SJSA1 (cell line): ENCODE measurements at places on chromosomes 2 and 18. TPM values are rescaled to one million over a fixed set of nuclear protein-coding genes. Genes with fewer than 3 reads are reported as not detected.
A peak's percentile ranks its signal among the peaks of the same experiment; 100 is the strongest.

ASXL3 gene
- total RNA-seq = not detected in 2 replicates

ACTG2 gene
- total RNA-seq = 78.8 and 135 TPM in 2 replicates

BUB1 gene
- total RNA-seq = 52.8 and 109 TPM in 2 replicates

GPC1 gene
- total RNA-seq = 63.4 and 108 TPM in 2 replicates

MARCHF4 gene
- total RNA-seq = 2.5 and 4.3 TPM in 2 replicates

KCNG2 gene
- not detected in 2 replicates for total RNA-seq

HSBP1L1 gene
- 18.1 and 45.0 TPM in 2 replicates for total RNA-seq

CHAC2 gene
- total RNA-seq = 19.2 and 19.8 TPM in 2 replicates

GRCh38 chr2:34102339-34102738, 503.2 kb upstream of the FAM98A start:
- DNase-seq = peak; percentile 23
- H3K4me3 ChIP-seq = no peak overlapping the region
- H3K27ac ChIP-seq = peak overlapping the region; percentile 31; the same call in 1 of the 2 replicates
- H3K4me1 ChIP-seq = peaks cover 44% of the 10 kb centered on the region

DNA sequence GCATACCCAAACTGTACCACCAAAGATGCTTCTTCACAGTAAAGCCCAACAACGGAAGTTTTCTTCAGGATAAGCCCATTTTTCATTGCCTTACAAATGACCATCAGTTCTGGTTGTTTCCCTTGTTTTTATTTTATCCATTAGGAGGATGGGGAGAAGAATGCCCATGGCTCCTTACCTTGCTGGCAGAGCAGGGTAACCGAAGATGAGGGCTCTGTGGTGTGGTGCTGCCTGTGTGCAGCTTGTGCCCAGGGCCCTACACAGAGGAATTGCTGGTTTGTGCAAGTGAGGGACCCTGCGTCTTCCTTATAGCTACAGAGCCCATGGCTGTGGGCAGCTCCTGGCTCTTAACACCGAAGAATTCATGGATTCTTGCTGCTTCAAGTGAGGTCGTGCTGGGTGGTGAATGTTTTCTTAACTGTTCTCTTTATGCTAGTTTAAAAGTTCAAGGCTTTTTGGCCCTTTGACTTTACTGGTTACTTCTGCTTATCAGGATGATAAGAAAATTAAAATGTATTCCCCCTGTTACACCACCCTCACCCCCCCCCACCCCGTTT, 110.6 kb downstream of the MAP4K4 start:
- H3K27me3 ChIP-seq = no peaks in the 10 kb centered on the region
- no peak for DNase-seq
- no peak overlapping the region for H3K4me3 ChIP-seq
- H3K27ac ChIP-seq = no peak overlapping the region

DNA sequence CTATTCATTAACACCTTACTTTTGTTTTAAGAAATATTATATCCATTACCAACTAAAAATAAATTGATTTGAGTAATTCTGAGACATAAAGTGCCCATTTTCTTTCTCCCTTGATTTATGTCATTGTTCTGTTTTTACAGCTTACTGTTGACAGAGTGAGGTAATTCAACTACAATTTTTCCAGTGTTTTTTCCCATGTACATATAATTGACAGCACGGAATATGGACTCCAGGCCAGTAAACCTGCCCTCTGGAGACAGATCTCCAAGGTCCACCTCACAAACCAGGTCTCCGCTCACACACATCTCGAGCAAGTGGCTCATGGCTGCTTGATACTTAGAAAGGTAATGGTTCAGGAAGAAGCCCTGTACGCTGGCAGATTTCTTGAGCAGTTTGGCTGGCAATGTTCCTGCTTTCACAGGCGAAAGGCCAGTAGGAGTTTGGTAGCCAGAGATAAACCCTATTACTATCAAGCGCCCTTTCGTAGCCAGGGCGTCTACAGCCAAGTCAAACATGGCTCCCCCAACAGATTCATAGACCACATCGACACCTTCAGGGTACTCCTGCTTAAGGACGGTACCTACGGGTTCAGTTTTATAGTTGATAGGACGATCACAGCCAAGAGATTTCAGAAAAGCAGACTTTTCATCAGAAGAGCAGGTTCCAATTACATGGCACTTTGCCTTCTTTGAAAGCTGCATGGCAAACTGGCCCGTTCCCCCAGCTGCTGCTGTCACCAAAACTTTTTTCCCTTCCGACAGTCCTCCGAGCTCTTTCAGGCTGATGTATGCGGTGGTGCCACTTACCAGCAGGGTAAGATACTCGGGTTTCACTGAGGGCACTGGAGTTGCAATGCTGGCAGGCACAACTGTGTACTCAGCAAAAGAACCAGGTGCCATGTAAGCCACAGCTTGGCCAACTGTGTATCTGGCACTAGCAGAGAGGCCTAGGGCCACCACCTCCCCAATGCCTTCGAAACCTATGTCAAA, 7.4 kb downstream of the PTGR3 start:
- H3K36me3 ChIP-seq = peaks cover 33% of the 10 kb centered on the region
- H3K4me1 ChIP-seq = peaks cover 28% of the 10 kb centered on the region
- DNase-seq = no peak
- no peaks in the 10 kb centered on the region for H3K27me3 ChIP-seq
- H3K4me3 ChIP-seq = no peak overlapping the region

DNA sequence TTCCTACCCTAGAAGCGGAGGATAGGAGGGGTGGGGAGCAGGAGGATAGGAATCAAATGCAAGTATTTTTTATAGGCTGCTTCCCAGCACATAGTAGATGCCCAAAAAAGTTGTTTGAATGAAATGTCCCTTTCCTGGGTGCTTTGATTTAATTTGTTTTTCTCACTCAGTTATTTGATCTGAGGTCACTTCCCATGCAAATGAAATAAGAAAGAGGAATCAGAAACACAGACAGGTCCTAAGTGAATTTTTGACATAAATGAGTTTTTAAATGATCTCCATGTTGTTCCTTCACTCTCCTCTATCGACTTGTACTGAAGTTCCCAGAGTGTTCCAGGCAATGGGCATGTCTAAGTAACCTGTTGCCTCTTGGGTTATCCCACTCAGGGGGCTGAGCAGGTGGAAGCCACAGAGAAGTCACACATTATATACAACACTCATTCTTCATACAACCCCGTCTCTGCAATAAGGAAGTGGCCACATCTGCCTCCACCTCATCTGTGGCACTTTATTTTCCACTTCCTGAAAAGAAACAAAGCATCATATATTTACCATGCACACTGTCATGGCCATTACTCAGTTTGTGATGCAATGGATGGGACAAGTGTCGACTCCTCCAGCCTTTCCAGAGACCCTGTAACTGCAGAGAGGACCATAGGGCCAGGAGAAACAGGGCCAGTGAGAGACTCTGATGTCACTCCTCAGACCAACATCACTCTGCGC, 81.9 kb upstream of the ZNF397 start:
- DNase-seq = no peak
- 0 out of 2 replicates have a peak, but pooled peaks cover 6% of the 10 kb centered on the region for H3K27me3 ChIP-seq
- H3K36me3 ChIP-seq = no peaks in the 10 kb centered on the region
- H3K4me1 ChIP-seq = no peaks in the 10 kb centered on the region
- no peak overlapping the region for H3K27ac ChIP-seq
- H3K4me3 ChIP-seq = no peak overlapping the region

GRCh38 chr2:211103989-211104388, 547.6 kb downstream of the CPS1 start:
- no peak overlapping the region for H3K4me3 ChIP-seq
- H3K4me1 ChIP-seq = no peaks in the 10 kb centered on the region
- no peaks in the 10 kb centered on the region for H3K36me3 ChIP-seq
- H3K27ac ChIP-seq = no peak overlapping the region
- no peak for DNase-seq
- H3K27me3 ChIP-seq = no peaks in the 10 kb centered on the region

GRCh38 chr2:166404831-166405568, 29.3 kb upstream of the SCN9A start:
- H3K27me3 ChIP-seq = no peaks in the 10 kb centered on the region
- peak overlapping the region; percentile 7; the same call in 1 of the 2 replicates for H3K27ac ChIP-seq
- DNase-seq = peak; percentile 64
- H3K4me3 ChIP-seq = no peak overlapping the region

DNA sequence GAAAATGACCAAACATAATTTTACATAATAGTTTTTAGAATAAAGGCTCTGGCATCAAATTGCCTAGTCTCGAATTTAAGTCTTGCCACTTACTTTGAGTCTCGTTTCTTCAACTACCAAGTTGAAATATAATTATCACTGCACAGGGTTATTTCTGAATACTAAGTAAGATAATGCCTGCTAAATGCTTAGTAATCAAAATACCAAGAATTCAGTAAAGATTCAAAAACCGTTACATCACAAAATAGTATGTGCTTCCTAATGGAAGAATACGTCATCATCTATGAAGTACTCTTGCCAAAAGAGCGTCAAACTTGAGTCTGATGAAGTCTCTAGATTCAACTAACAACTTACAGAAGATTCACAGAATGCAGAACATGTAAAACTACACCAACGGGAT, 40.5 kb downstream of the ATL2 start:
- peaks cover 31% of the 10 kb centered on the region for H3K36me3 ChIP-seq
- no peak overlapping the region for H3K4me3 ChIP-seq
- no peaks in the 10 kb centered on the region for H3K27me3 ChIP-seq
- H3K27ac ChIP-seq = no peak overlapping the region
- no peak for DNase-seq

DNA sequence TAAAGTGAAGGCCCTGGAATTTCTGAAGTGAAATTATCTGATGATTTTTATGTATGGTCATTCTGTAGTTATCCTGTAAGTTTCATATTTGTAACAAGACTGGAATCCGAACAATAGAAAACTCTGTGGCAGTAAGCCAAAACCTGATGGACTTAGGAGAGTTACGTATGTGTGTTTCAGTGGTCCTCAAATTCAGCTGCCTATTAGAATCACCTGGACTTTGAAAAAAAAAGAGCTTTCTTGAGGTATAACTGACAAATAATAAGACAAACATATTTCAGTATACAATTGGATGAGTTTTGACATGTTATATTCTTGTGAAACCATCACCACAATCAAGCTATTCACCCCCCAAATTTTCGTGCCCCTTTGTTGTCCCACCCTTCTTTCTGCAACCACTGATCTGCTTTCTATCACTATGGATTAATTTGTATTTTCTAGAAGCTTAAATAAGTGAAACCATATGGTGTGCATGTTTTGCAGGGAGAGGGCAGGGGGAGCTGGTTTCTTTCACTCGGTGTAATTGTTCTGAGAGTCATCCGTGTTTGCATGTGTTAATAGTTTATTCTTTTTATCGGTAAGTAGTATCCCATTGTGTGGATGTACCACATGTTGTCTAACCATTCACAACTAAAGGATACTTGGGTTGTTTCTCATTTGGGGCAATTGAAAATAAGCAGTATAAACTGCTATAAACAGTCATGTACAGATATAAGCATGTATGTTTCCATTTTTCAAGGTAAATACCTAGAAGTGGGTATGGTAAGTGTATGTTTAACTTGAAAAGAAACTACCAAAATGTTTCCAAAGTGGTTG, 50.2 kb upstream of the EML4 start:
- H3K36me3 ChIP-seq = no peaks in the 10 kb centered on the region
- H3K27ac ChIP-seq = peak overlapping the region; percentile 71
- no peaks in the 10 kb centered on the region for H3K27me3 ChIP-seq
- no peak overlapping the region for H3K4me3 ChIP-seq
- H3K4me1 ChIP-seq = peaks cover 52% of the 10 kb centered on the region

GRCh38 chr2:177020524-177021119, 192.0 kb upstream of the HNRNPA3 start:
- no peak overlapping the region for H3K27ac ChIP-seq
- no peak overlapping the region for H3K4me3 ChIP-seq
- H3K4me1 ChIP-seq = no peaks in the 10 kb centered on the region
- DNase-seq = no peak
- H3K36me3 ChIP-seq = no peaks in the 10 kb centered on the region

- DNase-seq = no peak
- H3K27me3 ChIP-seq = no peaks in the 10 kb centered on the region
- H3K4me1 ChIP-seq = no peaks in the 10 kb centered on the region
- no peaks in the 10 kb centered on the region for H3K36me3 ChIP-seq
- H3K4me3 ChIP-seq = no peak overlapping the region
These were observed 142.8 kb downstream of the CCDC148 start for GRCh38 chr2:158313734-158314133.

DNA sequence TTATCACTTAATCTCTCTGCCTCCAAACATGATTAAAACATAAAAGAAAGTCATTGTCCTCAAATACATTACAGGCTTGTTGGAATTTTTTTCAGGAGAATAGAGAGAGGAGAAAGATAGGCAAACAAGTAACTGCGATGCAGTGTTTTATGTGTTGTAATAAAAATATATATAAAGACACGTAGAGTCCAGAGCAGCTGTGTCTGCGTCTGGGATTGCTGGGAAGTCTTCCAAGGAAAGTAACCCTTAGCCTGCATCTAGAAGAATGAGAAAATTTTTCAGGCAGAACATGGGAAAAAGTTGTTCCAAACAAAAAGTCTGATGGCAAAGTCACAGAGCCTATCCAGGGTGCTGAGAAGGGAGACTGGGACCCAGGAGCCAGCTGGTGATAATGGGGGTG, 91.8 kb upstream of the ST6GAL2 start:
- peaks cover 5% of the 10 kb centered on the region; the same call in 1 of the 2 replicates for H3K4me1 ChIP-seq
- no peaks in the 10 kb centered on the region for H3K36me3 ChIP-seq
- H3K27ac ChIP-seq = no peak overlapping the region
- DNase-seq = no peak
- H3K27me3 ChIP-seq = no peaks in the 10 kb centered on the region
- H3K4me3 ChIP-seq = no peak overlapping the region

- peak overlapping the region; percentile 75 for H3K27ac ChIP-seq
- H3K36me3 ChIP-seq = no peaks in the 10 kb centered on the region
- DNase-seq = no peak
- no peaks in the 10 kb centered on the region for H3K27me3 ChIP-seq
These were observed 191.0 kb upstream of the FN1 start for GRCh38 chr2:215626812-215627281.

GRCh38 chr2:80473796-80474195, 169.2 kb upstream of the LRRTM1 start:
- no peak for DNase-seq
- H3K27ac ChIP-seq = no peak overlapping the region
- no peak overlapping the region for H3K4me3 ChIP-seq
- no peaks in the 10 kb centered on the region for H3K4me1 ChIP-seq
- no peaks in the 10 kb centered on the region for H3K27me3 ChIP-seq

GRCh38 chr2:228103379-228103778, 78.1 kb downstream of the SPHKAP start:
- no peaks in the 10 kb centered on the region for H3K27me3 ChIP-seq
- no peaks in the 10 kb centered on the region for H3K36me3 ChIP-seq
- no peak overlapping the region for H3K4me3 ChIP-seq
- no peak overlapping the region for H3K27ac ChIP-seq
- no peaks in the 10 kb centered on the region for H3K4me1 ChIP-seq

DNA sequence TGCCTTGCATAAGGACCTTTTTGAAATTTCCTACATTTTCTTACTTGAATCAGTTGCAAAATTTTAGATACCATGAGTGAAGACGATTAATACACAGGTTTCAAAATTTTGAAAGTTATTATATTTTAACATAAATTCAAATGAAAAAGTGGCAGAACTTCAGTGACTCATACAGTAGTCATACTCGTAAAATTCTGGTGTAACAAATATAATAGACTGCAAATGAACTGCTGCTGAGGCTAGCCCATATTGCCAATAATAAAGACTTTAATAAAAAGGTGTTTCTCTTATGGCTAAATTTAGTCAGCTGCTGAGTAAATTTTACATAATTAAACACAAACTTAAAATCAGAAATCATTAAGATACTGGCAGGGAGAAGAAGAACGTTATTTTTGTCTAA, 36.9 kb downstream of the MSH6 start:
- H3K4me3 ChIP-seq = no peak overlapping the region
- no peaks in the 10 kb centered on the region for H3K27me3 ChIP-seq
- no peaks in the 10 kb centered on the region for H3K4me1 ChIP-seq
- DNase-seq = no peak
- peaks cover 85% of the 10 kb centered on the region for H3K36me3 ChIP-seq
